Naive thymus-derived CD8-positive, alpha-beta T cell (primary cell): ENCODE measurements at places on chromosomes 13 and 19.

- no peak for DNase-seq
These were observed 47.9 kb upstream of the EPHX3 start for GRCh38 chr19:15280048-15280725.

DNA sequence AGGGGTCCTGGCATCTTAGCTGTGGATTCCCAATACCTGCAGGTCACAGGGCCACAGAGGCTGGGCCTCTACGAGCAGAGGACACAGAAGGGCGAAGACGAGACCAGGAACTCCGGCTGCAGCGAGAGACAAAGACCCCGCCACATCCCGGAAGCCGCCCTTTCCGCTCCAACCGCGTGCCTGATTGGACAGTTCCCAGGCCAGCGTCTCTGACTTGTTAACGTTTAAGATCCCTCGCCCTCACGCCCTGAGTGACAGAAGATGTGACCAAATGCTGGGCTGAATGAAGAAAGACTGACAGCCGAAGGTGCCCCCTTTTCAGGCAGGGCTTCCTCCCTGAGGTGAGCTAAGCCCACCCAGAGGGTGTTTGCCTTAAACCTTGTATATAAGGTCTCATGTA is at the start of gene ZNF98:
Gene ZNF98 (minus strand): TSS at position 136 of the 400 bp plus-strand sequence. CDS start 122 bp downstream, at position 14.
- DNase-seq, result no peak

DNA sequence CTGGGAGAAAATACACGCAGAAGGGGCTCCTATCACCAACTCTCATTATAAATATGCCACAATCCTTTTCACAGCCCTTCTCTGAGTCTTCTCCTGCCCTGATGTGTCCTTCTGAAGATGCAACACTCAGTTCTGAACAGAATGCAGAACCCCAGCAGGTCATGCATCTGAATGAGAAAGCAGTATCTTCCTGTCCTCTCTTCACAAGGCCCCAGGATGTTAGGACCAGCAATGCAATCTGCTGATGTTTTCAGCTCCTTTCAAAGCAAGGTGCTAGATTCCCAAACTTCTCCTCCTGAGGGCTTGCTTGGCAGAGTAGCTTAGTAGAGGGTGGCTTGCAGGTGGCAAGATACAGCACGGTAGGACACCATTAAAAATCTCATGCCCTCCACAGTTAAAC is 22.3 kb upstream of the DOCK9 start:
- DNase-seq, result no peak

GRCh38 chr19:49818649-49819370 is 721 bp downstream of the MED25 start:
- no peak for DNase-seq

DNA sequence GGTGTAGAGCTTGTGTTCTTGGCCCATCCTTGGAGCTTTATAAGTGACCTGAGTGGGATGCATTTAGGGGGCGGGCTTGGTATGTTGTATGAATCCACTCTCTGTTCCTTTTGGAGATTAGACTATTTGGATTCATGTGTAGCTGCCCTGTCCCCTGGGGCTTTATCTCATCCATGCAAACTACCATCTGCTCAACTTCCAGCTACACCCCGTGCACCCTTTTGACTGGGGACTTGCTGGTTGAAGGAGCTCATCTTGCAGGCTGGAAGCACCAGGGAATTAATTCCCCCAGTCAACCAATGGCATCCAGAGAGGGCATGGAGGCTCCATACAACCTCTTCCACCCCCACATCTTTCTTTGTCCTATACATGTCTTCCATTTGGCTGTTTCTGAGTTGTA is 6.1 kb downstream of the CLEC4M start:
- no peak for DNase-seq

GRCh38 chr13:32113532-32113931 is 82.0 kb downstream of the FRY start:
- no peak for DNase-seq

DNA sequence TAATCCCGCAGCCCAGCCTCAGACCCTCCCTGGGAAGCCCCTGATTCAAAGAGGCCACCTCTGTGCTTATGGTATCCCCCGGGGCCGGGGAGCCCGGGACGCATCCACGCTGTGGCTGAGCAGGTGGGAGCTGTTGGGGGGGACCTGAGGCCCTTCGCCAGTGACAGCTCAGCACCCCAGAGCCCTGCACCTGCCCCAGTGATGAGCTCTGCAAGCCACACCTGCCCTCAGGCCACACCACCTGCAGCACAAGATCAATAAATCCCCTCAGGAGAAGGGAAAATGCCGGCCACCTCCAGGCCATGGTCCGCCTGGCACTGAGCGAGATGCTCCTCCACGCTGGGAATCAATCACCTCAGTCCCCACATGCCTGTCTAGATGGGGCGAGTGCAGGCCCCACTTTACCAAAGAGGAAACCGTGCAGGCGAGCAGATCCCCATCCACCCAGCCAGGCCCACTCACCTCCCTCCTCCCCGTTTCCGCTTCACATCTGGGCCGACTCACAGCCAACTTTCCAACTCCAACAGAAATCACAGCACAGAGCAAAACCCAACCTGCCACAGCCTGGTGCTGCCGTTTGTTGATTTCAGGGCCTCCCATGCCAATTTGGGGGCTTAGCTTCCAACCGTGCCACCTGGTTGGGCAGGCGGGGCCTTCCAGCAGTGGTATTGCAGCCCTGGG is 12.8 kb downstream of the MOB3A start:
- peak; percentile 81 for DNase-seq

DNA sequence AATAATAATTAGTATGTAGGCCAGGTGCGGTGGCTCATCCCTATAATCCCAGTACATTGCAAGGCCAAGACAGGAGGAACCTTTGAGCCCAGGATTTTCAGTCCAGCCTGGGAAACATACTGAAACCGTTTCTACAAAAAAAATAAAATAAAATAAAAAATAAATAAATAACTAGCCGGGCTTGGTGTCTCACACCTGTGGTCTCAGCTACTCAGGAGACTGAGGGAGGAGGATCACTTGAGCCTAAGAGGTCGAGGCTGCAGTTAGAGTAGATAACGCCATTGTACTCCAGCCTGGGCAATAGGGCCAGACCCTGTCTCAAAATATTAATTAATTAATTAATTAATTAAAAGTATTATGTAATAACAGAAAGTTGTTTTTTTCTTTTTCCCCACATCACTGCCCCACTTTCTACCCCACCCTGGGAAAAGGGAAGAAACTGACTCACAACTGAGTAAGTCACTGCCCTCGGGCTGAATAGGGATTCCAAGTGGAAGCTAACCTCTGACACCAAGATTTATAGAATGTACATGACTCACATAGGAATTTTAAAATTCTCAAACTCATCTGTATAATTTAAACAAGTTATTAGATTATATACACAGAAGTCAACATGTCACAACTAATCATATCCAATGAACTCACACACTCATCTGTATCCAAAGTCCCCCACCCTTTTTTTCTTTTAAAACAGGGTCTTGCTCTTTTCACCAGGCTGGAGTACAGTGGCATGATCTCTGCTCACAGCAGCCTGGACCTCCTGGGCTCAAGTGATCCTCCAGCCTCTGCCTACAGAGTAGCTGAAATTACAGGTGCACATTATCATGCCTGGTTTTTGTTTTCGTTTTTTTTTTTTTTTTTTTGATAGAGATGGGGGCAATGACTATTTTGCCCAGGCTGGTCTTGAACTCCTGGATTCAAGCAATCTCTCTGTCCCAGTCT is 12.5 kb downstream of the ZNF611 start:
- no peak for DNase-seq

- DNase-seq, result no peak
These were observed 155.9 kb upstream of the SPRY2 start for GRCh38 chr13:80496721-80497397.

- DNase-seq, result no peak
These were observed 28.7 kb downstream of the CYP4F2 start for GRCh38 chr19:15869109-15869555.

DNA sequence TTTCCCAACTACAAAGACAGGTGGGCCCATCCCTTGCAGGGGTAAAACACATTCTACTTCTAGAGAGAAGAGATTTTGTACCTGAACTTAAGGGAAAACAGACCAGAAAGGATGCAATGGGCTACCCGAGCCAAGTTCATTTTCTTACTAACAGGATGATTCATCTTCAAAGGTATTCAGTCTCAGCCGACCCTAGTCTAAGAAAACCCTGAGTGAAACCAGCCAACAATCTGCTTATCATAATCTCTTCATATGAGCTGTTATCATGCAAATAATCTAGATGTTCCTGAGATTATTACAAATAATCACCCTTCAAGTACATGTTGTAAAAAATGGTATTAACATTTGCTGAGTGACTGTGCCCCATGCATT is 15.6 kb downstream of the PABPC3 start:
- DNase-seq, result no peak

DNA sequence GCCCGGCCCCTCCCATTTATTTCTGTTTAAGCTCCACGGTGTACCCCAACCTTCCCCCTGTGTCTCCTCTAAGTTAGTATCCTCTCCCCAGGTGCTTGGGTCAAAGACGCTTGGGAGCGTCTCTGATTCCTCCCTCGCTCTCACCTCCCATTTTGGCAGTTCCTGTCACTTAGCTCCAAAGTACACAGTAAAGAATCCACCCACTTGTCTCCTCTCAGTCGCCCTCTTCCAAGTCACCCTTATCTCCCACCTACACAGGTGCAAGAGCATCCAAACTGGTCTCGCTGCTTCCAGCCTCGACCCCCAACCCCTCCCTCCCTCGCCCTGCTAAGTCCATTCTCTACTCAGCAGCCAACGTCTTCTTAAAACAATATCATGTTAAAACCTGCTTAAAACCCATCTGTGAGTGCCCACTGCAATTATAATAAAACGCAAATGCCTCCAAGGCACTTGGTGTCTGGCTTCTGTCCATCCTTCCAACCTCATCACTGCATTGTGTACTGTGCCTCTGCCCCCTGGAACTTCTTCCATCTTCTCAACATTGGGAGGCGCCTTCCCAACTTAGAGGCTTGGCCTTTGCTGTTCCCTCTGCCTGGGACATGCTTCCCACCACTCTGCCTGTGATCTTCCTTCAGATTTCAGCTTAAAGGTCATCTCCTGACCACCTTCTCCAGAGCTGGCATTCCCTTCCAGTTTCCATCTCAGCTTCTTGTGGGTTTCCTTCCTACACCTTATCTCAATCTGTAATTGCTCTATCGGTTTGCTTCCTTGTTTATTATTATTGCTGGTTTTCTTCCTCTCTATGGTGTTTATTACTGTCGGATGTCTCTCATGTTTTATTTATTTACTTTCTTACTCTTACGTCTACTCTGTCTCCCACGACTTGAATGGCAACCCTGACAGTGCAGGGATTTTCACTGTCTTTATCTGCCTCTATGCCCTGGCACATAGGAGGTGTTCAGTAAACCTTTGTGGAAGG is 9.5 kb upstream of the KLK14 start:
- no peak for DNase-seq

DNA sequence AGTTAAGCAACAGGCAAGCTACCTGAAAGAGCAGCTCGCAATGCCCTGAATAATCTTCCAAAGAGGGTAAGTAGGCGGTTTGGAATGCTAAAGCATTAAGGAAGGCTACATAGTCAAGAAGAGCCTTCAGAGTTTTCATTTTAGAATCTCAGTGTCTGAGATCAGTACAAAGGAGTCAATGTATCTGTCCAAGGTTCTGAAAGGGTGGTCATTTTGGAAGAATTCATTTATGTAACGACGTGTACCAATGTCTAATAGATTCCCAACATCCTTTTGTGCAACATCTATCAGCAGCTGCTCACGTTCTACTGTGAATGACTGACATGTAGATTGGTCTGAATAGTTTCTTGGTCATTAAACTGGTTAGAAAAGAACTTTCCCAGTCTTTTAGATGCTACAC is 15.2 kb downstream of the ZNF665 start:
- no peak for DNase-seq

DNA sequence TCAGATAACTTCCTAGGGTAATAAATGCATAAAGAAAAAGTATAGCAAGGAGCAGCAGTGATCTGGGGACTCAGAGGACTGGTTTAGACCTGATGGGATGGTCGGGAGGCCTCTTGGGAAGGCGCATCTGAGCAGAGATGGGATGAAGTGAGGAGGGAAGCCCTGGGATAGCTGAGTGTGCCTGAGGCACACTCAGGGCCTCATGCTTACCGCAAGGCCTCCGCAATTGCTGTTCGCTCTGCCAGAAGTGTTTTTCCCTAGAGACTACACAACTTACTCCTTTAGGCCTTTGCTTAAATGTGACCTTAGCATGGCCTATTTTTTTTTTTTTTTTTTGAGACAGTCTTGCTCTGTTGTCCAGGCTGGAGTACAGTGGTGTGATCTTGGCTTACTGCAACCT is 4.1 kb upstream of the DLL3 start:
- no peak for DNase-seq

DNA sequence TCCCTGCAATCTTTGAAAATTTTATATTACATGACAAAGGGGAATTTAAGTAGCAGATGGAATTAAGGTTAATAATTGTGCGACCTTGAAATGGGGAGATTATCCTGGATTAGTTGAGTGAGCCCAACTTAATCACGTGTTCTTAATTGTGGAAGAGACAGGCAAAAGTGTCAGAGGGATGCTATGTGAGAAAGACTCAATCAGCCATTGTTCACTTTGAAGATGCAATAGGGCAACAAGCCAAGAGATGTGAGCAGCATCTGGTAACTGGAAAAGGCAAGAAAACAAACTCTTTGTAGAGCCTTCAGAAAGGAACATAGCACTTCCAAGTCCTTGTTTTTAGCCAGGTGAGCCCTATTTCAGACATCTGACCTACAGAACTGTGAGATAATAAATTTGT is 247.7 kb downstream of the SLITRK1 start:
- no peak for DNase-seq

DNA sequence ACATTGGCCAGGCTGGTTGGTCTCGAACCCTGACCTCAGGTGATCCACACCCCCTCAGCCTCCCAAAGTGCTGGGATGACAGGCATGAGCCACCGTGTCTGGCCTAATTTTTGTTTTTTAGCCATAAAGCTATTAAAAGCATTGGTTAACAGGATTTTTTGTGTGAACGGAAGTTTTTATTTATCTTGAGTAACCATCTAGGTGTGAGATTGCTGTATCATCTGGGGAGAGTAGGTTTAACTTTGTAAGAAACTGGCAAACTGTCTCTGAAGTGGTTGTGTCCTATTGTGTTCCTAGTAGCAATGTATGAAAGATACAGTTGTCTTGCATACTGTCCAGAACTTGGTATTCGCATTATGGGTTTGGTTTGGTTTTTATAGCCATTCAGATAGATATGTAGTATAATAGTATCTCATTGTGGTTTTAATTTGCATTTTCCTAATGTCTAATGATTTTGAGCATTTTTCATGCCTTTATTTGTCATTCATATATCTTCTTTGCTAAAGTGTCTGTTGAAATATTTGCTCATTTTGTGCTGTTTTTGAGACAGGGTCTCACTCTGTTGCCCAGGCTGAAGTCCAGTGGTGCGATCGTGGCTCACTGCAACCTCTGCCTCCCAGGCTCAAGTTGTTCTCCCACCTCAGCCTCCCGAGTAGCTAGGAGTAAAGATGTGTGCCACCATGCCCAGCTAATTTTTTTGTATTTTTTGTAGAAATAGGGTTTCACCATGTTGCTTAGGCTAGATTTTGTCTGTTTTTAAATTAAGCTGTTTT is 13.5 kb upstream of the PLEKHF1 start:
- DNase-seq, result no peak
